ENCODE measurements at places on chromosomes 1 and 21.

GRCh38 chr1:205589046-205589445 is 42.8 kb downstream of the ELK4 start:
- H3K4me3 ChIP-seq, result no peak overlapping the region
- H3K27me3 ChIP-seq, result peaks cover 11% of the 10 kb centered on the region
- H3K36me3 ChIP-seq, result no peaks in the 10 kb centered on the region

DNA sequence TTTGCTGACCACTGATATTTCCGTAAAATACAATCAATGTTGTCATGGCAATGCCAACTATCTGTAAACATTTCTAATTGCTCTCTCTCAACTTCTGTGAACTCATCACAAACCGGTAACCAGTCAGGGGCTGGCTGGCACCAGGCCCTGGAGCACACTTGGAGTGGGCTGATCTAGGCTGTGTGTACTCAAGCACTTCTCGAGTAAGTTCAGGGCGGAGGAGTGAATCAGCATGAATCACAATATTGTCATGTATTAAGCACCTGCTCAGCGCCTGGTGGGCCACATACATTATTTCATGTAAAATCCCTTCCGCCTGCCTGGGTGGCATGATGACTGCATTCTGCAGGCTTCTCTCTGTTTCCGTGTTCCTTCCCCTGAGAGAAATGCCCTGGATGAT is 212.4 kb downstream of the FOXD2 start:
- no peak overlapping the region for H3K27ac ChIP-seq
- no peak overlapping the region for H3K4me3 ChIP-seq
- no peak for ATAC-seq

DNA sequence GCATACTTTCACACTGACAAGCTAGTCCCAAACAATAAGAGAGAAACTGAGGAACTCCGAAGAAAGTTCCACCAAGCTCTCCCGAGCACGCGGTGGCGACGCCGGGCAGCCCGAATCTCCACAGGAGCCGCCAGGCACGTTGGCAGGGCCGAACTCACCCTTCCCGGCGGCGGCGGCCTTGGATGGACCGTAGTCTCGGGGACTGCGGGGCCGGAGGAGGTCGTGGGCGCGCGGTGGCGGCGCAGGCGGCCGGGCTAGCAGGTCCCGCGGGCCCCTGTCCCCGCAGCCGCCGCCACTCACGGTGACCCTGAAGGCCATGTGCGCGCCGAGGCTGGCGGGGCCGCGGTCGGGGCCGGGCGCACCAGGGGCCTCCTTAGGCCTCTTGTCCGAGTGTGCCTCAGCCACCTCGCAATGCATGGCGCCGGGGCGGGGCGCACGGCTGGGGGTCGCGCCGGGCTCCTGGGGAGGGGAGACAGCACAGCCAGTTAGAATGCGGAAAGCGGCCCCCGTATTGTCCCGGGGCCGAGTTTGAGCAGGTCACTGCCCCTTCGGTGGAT is 1.2 kb downstream of the GLIS1 start:
- H3K4me3 ChIP-seq, result no peak overlapping the region
- H3K27me3 ChIP-seq, result peaks cover 69% of the 10 kb centered on the region
- H3K27ac ChIP-seq, result no peak overlapping the region
- no peaks in the 10 kb centered on the region for H3K4me1 ChIP-seq

- H3K4me1 ChIP-seq, result no peaks in the 10 kb centered on the region
- H3K4me3 ChIP-seq, result no peak overlapping the region
- H3K27ac ChIP-seq, result no peak overlapping the region
- ATAC-seq, result no peak
- no peaks in the 10 kb centered on the region for H3K36me3 ChIP-seq
- no peaks in the 10 kb centered on the region for H3K27me3 ChIP-seq
These were observed 14.8 kb downstream of the FAM163A start for GRCh38 chr1:179757933-179758332.

DNA sequence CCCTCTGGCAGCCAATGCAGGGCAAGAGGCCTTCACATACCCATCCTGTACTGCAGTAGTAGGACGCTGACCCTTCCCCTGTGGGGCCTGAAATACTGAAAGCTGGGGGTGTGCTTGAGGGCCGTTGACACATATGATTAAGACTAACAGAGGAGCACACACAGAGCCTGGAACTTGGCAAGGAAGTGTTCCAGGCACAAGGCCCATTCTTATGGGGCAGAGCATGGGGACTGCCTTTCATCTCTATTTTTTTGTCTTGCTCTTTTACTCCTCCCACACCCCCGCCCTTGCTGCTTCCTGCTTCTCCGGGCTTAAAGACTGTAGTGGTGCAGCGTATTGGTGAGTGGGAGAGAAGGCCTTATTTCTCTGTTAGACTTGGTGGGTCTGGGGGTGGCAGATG is 137.4 kb downstream of the BACH1 start:
- no peak for ATAC-seq
- no peaks in the 10 kb centered on the region for H3K27me3 ChIP-seq
- no peak overlapping the region for H3K27ac ChIP-seq
- no peaks in the 10 kb centered on the region for H3K4me1 ChIP-seq
- no peaks in the 10 kb centered on the region for H3K36me3 ChIP-seq

DNA sequence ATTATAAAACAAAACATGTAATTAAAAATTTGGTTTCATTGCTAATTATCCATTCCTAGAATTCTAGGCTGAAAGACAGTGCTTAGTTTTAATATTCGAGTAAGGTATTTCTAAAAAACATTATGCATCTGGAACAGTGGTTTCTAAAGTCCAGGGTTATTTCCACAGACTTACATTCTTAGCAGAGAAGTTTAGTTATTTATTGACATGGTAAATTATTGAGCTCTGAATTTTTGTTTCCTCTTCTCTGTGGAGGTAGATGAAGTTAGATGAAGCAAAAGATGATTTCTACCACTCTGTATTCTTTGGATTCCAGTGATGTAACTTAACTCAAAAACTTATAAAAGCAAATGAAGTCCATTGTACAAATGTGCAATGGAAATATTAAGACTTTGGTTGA is 709.4 kb downstream of the MRPL39 start:
- ATAC-seq, result no peak
- no peak overlapping the region for H3K27ac ChIP-seq
- H3K27me3 ChIP-seq, result no peaks in the 10 kb centered on the region
- H3K36me3 ChIP-seq, result no peaks in the 10 kb centered on the region
- H3K4me3 ChIP-seq, result no peak overlapping the region

Measured in gastroesophageal sphincter (tissue), 4 donors.